ENCODE measurements at places on chromosomes 2 and 18. TPM values are rescaled to one million over a fixed set of nuclear protein-coding genes. Genes with fewer than 3 reads are reported as not detected.

CRYGD gene
- total RNA-seq: 2.2 TPM

CD8B gene
- total RNA-seq: not detected

- DNase-seq: no peak
Measured at GRCh38 chr18:58662118-58662517, 9.1 kb upstream of the MALT1 start.

DNA sequence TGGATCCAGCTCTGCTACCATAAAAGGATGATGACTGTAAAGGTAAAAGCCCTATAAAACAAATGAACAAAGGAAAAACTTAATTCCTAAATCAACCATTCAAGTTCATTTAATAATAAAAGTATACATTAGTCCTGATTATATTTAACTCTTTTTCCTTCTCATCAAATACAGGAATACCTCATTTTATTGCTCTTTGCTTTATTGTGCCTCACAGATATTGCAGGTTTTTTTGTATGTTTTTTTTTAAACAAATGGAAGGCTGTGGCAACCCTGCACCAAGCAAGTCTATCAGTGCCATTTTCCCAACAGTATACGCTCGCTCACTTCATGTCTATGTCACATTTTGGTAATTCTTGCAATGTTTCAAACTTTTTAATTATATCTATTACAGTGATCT, 38.2 kb downstream of the USP37 start:
- DNase-seq: no peak

KIF5C gene
- 39.1 TPM for total RNA-seq

GPBAR1 gene
- 0.18 TPM for total RNA-seq

GRCh38 chr18:6222271-6222670, 192.4 kb downstream of the L3MBTL4 start:
- DNase-seq: no peak

DYNAP gene
- not detected for total RNA-seq

Measured in endodermal cell (in vitro differentiated cells).